ENCODE measurements at places on chromosomes 4 and X.

DNA sequence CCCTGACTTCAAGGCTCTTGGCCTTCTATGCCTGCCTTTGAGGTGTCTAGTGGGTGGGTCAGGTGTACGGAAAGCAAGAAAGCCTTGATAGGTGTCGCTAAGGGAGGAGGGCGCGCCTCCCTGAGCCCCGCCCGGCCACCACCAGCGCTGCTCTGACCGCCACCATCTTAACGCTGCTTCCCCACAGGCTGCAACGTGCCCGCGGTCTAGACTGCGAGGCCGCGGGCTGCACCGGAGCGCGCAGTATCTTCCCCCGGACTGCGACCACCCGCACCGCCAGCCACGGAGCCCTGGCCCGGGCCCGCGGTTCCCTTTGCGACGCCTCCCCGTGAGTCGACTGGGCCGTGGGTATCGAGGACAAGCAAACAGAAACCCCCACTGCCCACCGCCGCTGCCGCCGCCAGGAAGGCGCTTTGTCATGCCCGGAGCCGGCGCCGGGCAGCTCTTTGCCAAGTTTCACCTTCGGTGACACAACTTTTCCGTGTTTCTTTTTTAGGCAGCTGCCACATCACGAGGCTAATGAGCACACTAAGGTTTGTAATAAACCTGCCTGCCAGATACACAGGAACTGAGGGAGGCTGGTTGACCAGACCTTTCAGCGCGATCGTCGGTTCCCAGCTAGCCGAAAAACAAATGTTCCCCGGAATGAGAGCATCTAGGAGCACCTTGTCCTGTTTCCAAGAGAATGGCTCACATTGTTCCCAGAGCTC lies 335.8 kb upstream of the F9 start:
- DNase-seq = no peak

GRCh38 chr4:6939761-6940743 lies 30.4 kb downstream of the TBC1D14 start:
- DNase-seq = no peak

DNA sequence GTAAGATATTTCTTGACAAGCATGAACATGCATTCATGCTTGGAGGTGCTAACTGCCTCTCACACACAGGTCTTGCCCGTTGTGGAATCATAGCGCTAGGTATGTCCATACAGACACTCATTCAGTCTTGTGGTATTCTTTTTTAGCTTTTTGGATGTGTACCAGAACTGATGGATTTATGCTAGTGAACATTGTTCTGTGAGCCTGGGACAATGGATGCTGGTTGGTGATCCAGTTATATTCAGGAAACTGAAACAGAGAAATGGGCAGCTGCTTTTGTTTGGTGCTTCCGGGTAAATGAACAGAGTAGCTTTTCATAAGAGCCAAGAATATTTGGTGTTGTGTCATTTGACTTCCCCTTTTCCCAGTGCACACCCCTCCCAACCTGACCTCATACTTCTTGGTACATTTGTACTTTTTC lies 78.9 kb upstream of the SLC4A4 start:
- no peak for DNase-seq

- DNase-seq = no peak
Measured at GRCh38 chrX:22345884-22346283, 73.2 kb downstream of the CBLL2 start.

- no peak for DNase-seq
Measured at GRCh38 chr4:73450398-73451004, 14.5 kb downstream of the AFP start.

DNA sequence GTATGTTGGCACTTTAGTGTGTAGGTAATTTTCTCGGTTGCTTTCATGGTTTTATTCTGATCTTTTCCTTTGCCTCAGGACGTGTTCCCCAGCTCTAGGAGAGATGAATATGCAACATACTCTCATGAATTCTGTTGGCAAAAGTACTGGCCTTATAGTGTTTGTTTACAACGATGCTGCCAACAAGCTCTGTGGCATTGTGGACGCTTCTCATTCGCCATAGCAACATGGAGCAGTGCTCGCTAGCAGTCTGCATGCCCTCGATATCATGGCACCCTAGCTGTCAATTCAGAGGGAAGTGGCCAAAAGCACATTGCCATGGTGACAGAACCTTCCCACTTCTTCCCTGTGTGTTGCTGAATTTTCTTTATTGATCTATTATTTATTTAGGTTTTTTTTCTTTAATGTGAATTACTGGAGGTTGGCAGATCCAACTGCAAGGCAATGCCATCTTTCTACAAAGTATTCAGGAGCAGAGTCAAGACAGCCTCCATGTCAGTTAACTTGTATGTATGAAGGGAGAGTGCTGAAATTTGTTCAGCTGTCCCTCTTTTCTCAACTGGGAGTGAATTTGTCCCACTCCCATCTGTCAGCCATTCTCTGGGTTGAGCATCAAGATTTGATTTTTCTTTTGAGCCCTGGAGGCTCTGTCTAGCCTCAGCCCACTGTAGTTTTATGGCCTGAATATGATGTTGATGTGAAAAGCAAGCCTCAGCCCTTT lies 224.9 kb upstream of the VCX3A start:
- no peak for DNase-seq

- no peak for DNase-seq
Measured at GRCh38 chr4:8250227-8250626, 19.3 kb upstream of the HTRA3 start.

DNA sequence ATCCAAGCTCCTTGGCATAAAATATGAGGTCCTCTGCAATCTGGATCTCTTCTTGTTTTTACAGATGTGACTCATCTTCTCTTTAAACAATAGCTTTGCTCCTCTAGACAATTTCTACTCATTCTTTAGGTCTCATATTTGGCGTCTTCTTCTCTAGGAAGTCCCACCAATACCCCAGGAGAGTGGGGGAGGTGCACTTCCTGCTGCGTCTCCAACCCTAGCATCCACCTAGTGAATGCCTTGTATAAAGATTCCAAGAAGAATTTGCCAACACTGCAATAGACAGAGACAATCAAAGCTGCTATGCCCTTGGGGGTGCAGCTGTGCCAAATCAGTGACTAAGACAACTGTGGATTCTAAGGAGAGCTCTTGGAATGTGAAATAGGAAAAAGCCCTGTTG lies 45.7 kb upstream of the SLC10A7 start:
- DNase-seq = no peak

GRCh38 chrX:138745196-138745595 lies 33.7 kb upstream of the FGF13 start:
- peak; percentile 1 for DNase-seq

- DNase-seq = no peak
Measured at GRCh38 chrX:106670631-106671030, 55.9 kb upstream of the RNF128 start.

DNA sequence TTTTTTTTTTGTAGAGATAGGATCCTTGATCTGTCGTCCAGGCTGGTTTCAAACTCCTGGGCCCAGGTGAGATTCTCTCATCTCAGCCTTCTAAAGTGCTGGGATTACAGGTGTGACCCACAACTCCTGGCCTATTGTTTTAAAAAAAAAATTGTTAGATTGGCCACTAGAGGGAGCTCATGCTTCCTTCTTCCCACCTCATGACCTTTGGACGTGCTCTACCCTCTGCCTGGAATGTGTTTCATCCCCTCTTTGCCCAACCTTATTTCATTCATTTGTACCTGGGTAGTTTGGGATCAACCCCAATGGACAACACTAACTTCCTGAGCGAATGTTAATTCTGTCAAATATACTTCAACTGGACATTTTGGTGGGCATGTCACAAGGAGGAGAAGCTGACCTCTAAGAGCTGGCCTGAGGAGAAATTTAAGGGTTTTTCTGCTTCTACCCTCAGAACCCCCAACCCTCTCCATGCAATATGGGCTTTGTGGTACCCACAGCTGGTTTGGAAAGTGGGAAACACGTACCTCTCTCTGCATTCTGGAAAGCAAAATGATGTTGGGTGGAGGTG lies 6.4 kb downstream of the PPEF2 start:
- DNase-seq = no peak

DNA sequence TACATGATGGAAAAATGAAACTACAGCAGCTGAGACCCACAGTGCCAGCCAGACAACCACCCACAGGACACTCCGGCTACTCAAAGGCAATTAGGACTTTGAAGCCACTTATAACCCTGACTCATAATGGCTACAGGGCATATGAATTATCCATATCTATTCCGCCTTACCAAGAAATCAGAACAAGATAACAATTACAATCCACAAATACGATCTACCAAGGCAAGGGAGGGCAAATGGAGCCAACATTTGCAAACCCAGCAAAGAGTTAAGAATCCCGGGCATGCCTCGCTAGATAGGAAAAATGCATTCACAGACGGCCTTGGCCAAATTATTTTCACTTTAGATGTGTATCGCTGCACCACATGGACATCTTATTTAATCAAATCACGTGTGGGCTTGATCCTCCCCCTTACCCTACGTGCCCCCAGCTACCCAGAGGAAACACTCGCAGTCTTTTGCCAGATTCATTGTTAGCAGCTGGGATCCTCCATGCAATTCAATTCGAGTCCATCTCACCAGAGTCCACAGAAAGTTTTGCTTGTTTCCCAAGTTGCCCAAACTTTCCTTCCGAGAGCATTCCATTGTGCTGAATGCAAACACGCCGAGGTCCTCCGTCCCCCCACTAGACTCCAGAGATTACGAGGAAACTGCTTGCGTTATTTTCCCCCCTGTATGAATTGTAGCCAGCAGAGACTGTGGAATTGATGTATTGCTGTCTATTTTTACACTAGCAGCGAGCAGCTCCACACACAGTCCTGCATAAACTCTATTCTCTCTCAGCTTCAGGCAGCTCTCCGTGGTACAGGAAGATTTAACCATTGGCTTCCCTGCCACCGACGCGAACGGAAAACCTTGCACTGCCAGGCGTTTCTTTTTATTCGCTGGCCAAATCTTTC lies 1.2 kb downstream of the PPARGC1A start:
- no peak for DNase-seq

DNA sequence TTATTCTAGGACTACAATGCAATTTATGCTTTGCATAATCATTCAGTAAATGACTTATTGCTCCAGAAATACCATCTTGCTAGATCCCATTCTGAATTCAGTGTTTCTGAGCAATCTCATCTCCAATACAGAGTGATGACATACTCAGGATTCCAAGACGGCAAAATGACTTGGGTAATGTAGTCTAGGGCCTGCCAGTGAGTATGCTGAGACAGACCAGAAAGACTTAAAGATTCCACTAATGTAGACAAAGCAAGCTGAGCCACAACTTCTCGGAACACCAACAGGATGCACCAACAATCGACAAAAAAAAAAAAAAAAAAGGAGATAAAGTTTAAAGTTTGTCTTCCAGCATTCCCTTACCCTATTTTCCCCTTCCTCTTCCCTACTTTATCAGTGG lies 919 bp upstream of the SEC24B start:
- DNase-seq = no peak

- no peak for DNase-seq
Measured at GRCh38 chrX:18970465-18970864, 13.4 kb downstream of the PHKA2 start.

GRCh38 chr4:110292994-110293744 lies 94.8 kb upstream of the ELOVL6 start:
- DNase-seq = no peak

GRCh38 chrX:117645639-117646038 lies 471.0 kb downstream of the KLHL13 start:
- no peak for DNase-seq

DNA sequence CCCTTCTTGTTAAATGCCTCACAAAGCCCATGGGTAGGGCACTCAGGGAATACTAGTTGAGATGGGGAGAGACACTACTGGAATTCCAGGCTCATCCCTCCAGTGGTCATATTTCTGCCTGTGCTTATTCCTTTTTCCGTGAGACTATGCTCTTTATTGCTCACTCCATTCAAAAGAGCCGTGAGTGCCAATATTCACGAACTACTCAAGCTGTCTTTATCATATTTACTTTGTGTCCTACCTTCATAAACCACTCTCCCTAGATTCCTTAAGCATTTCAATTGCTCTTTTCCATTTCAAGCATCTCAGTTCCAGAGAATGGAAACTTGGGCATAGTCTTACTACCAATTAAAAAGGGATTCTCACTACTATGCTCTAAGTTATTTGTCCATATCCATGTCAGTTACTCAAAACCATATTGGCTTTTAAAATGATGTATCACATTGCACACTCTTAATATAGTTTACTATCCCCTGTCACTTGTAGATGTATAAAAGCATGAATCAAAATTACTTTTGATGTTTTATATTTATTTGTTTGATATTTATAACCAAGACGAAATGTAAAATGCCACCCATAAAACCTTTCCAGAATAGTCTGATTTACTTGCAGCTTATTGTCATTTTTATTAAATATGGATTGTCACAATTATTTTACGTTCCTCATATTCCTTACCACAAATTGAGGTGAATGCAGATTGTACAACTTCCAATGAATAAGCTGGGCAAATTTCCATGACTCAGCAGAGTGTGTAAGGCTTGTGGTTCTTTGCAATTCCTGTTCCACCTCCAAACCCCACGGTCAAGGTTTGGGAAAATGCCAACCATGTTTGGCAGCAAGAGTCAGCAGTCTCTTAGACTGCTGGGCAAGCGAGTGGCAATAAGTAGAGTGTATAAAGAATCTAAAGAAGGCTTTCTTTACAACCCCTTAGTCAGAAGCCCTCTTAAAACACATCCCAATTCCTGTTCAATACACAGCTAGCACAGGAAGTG lies 24.4 kb downstream of the ENOX2 start:
- no peak for DNase-seq

DNA sequence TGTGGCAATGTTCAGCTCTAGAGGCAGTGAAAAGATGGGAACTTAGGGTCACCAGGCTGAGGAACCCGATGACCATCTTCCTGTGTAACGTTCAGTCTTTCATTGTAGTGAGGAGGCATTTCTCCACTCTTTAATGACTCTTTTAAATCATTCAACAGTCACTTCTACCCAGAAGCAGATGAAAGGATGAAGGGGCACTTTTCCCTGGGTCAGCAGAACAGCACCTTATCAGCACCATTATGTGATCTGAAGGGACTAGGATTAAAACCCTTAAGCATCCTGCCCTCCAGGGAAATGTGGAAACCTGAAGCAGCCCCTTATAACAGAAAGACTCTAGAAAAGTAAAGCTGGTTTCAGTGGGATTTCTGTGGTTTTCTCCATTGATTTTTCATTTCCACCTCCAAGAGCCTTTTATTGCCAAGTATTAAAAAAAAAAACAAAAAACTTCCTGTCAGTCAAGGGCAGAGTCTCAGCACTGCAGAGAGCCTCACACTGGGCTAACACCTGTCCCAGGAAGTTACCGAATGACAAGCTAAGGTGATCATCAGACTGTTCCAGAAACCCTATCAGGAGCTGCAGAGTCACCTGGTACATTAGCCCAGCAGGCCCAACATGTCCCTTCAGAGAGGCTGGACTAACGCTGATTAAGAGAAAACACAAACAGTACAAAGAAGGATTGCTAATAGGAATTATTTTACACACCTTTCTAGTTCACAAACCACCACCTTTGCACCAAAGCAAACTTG lies 185.9 kb downstream of the SHROOM3 start:
- DNase-seq = no peak

DNA sequence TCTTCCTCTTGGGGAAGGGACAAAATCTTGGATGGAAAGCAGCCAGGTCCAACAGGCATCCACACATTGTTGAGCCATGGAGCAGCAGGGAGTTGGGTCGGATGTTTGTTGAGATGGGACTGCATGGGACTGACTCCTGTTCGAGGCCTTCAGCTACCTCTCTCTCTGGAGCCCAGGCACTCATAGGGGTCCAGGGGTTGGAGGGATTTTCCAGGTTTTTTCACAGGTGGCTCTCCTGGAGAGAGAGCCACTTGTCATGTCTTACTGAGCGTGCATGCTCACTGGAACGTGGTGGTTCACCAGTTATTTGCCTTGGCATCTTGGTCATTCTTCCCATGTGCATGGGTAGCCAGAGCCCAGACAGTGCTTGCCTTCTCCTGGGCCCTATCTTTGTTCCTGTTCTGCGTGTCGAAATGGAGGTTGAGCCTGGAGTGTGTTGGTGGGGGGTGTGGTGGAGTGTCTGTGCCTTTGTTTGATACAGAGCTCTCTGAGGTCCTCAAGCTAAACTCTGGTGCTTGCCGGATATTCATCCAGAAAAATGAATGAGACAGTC lies 60.6 kb downstream of the NBDY start:
- no peak for DNase-seq
